Pancreas (tissue), 10 donors: ENCODE measurements at places on chromosomes 2 and 18. TPM values are rescaled to one million over a fixed set of nuclear protein-coding genes. Genes with fewer than 3 reads are reported as not detected.

GRCh38 chr18:79612291-79613108 lies 67.1 kb upstream of the CTDP1 start:
- no peak overlapping the region for H3K4me3 ChIP-seq
- no peak overlapping the region for H3K27ac ChIP-seq
- no peaks in the 10 kb centered on the region for H3K4me1 ChIP-seq

DNA sequence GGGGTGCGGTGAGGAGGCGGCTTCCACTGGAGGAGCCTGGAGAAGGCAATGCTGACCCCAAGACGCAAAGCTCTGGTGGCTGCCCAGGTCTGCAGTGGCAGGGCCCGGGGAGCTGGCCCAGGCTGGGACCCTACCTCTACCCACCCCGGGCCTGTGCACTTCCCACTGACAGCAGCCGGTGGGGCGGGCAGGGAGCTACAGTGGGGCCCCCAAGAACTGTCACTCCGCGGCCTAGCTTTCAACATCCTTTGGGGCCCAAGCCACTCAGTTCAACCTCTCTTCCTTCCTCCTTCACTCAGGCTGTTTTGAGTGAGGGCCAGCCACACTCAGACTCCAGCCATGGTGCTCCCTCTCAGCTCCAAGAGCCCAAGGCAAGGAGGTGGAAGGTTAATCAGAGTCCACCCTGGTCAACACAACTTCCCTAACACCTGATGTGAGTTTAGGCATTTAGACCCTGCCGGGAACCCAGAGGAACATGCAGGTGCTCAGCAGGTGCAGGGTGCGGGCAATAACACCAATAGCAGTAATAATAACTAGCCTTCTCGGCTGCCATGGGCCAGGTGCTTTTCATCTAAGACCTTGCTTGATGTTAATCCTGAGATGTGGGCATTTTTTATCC lies 93.6 kb downstream of the ZFP36L2 start:
- H3K4me1 ChIP-seq = no peaks in the 10 kb centered on the region
- no peak overlapping the region for H3K4me3 ChIP-seq
- H3K27me3 ChIP-seq = no peaks in the 10 kb centered on the region
- H3K36me3 ChIP-seq = no peaks in the 10 kb centered on the region
- no peak overlapping the region for H3K27ac ChIP-seq

DNA sequence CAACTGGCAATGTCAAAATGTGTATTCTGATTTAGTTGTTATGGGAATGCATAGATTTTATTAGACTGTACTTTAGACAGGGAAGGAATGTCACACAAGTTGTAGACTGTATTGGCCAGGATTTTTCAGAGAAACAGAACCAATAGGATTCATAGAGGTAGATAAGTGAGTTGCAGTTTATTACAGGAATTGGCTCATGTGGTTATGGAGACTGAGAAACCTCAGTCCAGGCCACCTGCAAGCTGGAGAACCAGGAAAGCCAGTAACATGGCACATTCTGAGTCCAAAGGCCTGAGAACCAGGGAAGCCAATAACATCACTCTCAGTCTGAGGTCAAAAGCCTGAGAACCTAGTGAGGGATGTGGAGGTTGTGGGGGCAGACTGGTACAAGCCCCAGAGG lies 1.8 kb upstream of the GALNT5 start:
- DNase-seq = no peak
- no peaks in the 10 kb centered on the region for H3K36me3 ChIP-seq
- no peak overlapping the region for H3K4me3 ChIP-seq
- peaks cover 4% of the 10 kb centered on the region for H3K4me1 ChIP-seq

GRCh38 chr2:68645523-68645922 lies 2.1 kb downstream of the PROKR1 start:
- no peak overlapping the region for H3K27ac ChIP-seq
- no peaks in the 10 kb centered on the region for H3K27me3 ChIP-seq
- DNase-seq = no peak
- H3K4me1 ChIP-seq = no peaks in the 10 kb centered on the region

- no peaks in the 10 kb centered on the region for H3K27me3 ChIP-seq
- DNase-seq = no peak
- H3K36me3 ChIP-seq = no peaks in the 10 kb centered on the region
- no peak overlapping the region for H3K4me3 ChIP-seq
- no peaks in the 10 kb centered on the region for H3K4me1 ChIP-seq
Observed at GRCh38 chr18:40937386-40937785, 1017.6 kb upstream of the PIK3C3 start.

The REG1B gene
- 15,174 TPM for total RNA-seq

The FAM124B gene
- total RNA-seq = 0.78 TPM

The TMEM17 gene
- total RNA-seq = 2.8 TPM

The RIT2 gene
- not detected for total RNA-seq

The PUS10 gene
- total RNA-seq = 2.8 TPM

The ZSWIM2 gene
- not detected for total RNA-seq

The ORC2 gene
- 11.1 TPM for total RNA-seq
